ENCODE measurements at places on chromosomes 3 and 15.

DNA sequence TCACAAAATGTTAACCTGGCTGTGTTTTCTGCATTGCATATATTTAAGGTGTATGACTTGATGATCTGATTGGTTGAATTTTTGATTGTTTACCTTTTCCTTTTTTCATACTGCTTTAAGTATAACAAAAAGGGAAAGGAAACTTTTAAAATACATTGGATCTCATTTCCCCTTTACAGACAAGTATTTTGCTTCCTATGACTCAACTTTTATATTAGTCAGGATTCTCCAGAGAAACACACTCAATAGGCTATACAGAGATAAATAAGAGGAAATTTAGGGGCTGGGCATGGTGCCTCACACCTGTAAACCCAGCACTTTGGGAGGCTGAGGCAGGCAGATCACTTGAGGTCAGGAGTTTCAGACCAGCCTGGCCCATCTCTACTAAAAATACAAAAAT lies 205.8 kb downstream of the TJP1 start:
- no peak for DNase-seq

DNA sequence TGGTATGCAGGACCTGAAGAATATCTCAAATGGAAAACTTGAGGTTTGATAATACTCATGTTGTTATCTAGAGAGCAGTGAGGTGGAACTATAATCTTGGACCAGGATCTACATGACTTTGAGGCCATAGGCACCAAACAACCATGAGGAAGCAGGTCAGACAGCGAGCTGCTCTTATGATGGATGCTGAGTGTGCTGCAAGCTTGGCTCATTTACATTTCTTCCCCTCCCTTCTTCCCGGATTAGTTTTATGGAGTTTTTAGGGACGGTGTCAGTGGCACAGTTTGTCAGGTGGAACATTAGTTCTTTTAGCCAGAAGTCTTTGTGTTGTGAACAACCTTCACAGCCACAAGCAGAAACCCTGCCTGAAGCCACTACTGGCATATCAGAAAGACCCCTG lies 8.0 kb upstream of the MYZAP start:
- no peak for DNase-seq

- DNase-seq = no peak
These were observed 1.1 kb downstream of the MON1A start for GRCh38 chr3:49928481-49929017.

- DNase-seq = no peak
These were observed 231.0 kb downstream of the SNRPN start for GRCh38 chr15:25185791-25186190.

DNA sequence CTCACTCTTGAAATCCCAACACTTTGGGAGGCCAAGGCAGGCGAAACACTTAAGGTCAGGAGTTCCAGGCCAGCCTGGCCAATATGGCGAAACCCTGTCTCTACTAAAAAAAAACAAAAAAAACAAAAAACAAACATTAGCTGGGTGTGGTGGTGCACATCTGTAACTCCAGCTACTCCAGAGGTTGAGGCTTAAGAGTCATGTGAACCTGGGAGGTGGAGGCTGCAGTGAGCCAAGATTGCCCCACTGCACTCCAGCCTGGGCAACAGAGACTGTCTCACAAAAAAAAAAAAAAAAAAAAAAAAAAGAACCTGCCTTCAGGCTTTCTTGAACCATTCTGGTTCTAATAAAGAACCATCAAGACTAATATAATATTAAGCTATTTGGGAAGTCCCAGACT lies 16.5 kb downstream of the ARPP19 start:
- no peak for DNase-seq

DNA sequence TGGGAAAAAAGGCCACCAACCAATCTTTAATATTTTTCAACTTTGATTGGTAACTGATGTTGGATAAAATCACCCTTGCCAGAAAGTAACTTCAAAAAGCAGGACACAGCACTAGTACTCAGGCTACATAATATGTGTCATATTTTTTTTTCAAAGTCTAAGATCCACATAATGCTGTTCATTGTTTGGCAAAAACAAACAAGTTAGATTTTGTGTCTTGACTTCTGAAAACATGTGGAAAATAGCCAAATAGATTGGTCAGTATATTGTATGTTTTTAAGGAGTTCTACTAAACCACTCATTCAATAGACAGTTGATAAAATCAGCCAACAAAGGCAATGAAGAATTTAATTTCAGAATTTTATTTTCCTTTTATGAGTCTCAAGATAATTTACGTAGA lies 111.7 kb upstream of the CCDC54 start:
- DNase-seq = no peak

GRCh38 chr3:11703146-11703545 lies 59.4 kb upstream of the VGLL4 start:
- DNase-seq = no peak

- no peak for DNase-seq
These were observed 515 bp upstream of the MTHFS start for GRCh38 chr15:79897380-79897678.

DNA sequence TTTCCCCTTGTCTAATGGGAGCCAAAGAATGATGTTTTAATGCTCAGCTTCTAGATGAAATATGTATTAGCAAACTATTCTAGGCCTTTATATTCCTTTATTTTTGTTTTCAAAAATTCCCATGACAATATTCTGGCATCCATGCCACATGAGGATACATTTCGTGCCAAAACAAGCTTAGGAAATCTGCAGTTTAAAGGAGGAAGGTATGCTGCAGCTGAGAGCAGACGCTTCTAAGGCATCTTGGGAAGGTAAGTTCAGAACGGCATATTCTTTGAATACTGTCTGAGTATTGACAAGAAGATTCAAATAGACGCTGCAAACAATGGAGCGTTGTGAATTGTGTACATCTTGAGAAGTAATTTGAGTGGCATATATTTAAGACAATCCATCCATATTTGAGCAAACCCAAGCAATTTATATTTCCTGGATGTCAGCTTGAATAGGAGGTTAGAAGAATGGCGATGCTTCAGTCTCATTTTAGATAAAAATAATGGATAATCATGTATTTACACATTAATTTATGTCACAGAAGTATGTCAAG lies 158.6 kb downstream of the RAP2B start:
- DNase-seq = no peak

DNA sequence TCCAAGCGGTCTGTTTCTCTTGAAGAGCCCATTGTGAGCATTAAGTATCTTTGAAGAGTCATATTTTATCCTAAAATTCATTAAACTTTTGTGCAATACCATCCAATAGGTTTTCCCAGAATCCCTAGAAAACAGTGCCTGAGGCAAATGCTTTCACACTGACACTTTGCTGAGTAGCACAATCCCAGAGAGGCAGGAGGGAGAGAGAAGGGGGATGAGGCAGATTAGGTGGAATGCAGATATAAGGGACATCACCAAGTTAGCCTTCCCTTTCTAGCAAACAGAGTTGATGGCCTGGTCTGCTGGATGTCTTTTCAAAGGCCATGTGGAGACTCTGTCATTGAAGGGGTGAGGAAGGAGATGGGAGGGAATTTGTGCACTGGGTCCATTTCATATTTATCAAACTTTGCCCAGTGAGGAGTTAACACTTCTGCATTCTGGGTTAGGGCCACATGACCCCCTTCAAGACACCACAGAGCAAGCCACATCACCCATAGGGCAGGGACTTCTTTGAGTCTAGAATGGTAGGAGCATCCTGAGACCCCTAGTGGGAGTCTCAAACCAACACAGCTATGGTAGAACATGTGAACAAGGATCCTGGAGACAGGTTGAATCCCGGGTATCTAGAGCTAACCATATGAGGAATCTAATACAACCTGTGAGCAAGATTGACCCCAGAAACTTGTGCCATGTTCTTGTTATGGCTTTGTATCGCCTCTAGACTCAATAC lies 32.0 kb upstream of the SEMA6D start:
- no peak for DNase-seq

GRCh38 chr15:70014860-70015490 lies 82.7 kb downstream of the TLE3 start:
- DNase-seq = no peak

All from mesothelial cell of epicardium (in vitro differentiated cells).